GM04503 (cell line): ENCODE measurements at places on chromosomes 3 and 15.
A peak's percentile ranks its signal among the peaks of the same experiment; 100 is the strongest.

DNA sequence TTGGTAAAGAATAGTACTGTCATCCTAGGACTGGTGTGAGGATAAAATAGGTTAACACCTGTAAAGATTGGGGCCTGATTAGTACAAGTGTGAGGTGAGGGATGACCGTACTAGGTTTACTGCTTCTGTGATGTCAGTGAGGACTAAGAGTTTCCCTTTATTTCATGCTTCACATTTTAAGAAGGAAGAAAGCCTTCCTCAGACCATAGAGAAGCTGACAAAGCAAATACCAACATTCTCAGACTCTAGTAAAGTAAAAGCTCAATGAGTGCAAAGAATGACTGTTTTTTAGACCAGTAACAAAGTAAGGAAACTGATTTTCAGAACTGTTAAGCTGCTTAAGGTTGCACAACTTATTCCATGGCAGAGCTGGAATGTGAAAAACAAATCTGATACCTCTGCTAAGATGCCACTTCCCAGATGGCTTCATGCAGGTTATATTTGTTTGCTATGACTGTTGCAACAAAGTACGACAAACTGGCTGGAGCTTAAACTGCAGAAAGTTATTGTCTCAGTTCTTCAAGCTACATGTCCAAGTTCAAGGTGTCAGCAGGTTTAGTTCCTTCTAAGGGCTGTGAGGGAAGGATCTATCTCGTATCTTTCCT lies 354.9 kb downstream of the RSL24D1 start:
- DNase-seq: no peak

DNA sequence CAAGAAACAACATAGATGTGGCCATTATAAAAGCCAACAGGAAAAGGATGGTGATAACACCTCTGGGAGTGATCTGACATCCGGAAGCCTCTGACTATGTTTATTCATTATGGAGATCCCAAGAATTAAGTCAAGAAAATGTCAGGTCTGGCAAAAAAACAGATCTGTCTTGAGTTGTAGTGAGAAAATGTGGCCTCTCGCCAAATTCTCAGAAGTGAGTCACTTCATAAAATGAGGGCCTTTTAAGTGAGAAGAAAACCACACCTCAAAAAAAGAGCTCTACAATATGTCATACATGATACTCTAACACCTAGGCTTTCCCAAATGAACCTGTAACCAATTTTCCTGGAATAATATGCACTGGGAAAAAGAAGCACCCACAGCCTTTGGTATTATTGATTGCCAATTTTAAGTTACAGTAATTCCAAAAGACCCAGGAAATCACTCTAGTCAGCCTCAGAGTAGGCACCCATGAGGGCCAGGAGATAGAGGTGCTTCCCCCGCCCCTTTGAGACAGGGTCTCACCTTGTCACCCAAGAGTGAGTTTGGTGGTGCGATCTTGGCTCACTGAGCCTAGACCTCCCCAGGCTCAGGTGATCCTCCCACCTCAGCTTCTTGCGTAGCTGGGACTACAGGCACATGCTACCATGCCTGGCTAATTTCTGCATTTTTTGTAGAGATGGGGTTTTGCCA lies 38.0 kb downstream of the CCR3 start:
- no peak for DNase-seq

DNA sequence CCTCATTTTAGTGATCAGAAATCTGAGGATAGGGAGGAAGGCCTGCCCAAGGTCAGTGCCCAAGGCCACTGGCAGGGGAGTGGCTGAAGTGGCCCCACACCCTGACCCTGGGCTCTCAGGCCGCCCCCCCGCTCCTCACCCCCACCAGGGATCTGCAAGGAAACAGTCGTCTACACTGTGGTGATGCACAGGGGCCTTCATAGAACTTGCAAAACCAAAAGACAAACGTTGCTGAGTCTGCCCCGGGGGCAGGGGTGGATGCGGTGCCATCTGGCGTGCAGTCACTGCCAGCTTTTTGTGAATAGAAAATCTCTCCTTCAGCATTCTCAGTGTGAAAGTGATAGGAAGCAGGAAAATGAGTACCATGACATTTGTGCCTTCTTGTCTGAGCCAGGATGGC lies 41.3 kb downstream of the WHAMM start:
- DNase-seq: no peak

GRCh38 chr3:127064391-127065137 lies 81.6 kb downstream of the PLXNA1 start:
- DNase-seq: peak; percentile 50

DNA sequence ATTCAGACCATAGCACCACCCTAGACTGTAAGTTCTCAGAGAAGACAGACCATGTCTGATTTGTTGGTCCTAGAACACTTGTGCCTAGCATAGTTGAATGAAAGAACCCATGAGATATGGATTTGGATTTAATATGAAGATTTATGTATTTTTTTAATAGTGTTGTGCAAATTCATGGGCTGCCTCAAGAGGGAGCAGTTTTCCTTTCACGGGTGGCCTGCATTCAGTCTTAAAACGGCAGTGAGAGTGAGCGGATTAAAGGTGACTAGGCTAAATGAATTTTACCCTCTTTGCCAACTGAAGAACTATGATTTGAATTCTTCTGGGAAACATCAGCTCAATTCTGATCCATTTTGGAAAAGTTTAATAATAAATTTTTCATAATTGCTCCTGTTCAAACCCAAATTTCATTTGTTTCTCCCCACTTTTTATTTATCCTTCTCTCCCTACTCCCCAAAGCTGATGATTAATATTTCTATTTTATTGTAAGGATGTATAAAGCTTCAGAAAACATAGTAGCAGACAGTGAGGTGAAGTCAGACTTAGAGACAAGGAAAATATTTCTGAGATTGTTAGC lies 67.3 kb downstream of the MORC1 start:
- no peak for DNase-seq

DNA sequence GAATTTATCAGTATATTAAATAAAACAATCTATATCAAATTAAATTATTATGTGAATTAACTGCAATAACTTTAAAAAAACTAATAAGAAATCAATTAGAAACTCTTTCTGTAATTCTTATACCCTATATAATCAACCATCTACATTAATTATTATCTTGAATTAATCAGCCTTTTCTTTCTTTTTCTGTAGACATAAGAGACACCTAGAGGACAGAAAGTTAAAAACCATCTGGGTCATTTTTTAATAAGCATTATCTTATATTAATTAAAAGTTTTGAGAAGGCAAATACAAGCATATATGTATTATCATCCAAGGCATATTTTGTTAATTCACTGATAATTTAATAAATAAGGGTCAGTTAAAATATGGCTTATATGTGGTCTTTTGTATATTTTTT lies 24.2 kb upstream of the SLC25A26 start:
- no peak for DNase-seq

DNA sequence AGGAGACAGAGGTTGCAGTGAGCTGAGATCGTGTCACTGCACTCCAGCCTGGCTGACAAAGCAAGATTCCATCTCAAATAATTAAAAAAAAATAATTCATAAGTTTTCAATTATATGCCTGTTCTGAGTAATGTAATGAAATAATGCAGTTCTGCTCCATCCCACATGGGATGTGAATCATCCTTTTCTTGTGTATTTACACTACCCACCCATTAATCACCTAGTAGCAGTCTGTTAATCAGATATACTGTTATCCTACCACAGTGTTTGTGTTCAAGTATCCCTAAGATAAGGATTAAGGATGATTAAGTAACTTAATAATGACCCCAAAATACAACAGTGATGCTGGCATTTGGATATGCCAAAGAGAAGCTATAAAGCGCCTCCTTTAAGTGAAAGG lies 38.8 kb downstream of the PIGB start:
- DNase-seq: no peak

GRCh38 chr3:73249047-73249446 lies 187.6 kb downstream of the EBLN2 start:
- no peak for DNase-seq

DNA sequence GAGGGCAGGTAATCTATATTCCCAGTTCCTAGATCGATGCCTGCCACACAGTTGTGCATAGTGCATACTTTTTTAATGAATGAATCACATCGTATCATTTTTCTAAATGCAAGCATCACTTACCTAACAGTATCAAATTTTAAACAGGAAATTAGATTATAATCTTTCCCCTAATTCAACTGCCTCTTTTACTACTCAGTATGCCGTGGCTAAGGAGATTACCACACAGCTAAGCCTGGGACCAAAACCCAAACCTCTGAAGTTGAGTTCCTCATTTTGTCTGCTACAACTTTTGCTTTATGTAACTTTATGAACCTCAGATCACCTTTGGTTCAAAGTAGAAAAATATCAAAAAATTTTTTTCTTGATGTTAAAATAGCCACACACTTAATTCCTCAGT lies 53.2 kb upstream of the FNDC3B start:
- no peak for DNase-seq

DNA sequence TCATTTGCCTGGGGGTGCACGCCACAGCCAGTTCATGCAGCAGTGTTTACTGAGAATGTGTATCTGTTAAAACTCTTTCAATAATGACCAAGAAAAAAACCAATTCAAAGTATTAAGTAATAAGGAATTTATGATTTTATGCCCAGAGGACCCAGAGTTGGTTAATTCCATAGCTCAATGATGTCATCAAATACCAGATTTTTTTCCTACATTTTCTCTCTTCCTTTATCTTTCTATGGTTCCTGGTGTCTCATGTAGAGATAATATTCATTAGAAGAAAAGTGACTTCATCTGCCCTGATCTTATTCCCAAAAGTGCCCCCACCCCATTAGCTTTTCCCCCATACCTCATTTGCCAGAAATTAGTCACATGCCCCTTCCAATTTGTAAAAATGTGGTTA lies 44.6 kb upstream of the LMCD1 start:
- DNase-seq: peak; percentile 30

DNA sequence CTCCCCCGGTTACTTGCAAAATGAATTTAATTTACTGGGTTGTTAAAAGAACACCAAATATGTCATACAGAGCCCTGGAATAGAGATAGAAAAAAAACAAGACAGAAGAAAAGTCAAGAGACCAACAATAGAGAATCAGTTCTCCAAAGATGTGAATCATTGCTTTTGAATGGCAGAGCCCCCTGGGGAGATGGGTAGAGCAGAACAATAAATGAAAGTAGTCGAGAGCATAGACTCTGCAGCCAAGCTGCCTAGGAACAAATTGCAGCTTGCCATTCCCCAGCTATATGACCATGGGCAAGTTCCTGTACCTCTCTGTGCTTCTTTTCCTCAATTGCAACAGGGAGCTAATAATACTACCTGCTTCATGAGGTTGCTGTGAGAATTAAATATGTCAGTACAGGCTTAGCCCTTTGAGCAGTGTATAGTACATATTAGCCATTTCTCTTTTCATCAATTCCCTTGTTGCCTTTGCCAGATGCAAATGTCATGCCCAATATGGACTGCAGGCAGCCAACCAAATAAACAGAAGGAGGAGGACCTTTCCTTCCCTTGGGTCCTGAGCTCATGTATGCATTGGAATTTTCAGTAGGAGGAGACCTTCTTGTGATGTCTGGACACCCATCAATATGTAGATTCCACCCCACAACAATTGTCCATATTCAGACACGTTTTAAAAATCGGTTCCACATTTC lies 25.0 kb upstream of the BFSP2 start:
- DNase-seq: no peak

DNA sequence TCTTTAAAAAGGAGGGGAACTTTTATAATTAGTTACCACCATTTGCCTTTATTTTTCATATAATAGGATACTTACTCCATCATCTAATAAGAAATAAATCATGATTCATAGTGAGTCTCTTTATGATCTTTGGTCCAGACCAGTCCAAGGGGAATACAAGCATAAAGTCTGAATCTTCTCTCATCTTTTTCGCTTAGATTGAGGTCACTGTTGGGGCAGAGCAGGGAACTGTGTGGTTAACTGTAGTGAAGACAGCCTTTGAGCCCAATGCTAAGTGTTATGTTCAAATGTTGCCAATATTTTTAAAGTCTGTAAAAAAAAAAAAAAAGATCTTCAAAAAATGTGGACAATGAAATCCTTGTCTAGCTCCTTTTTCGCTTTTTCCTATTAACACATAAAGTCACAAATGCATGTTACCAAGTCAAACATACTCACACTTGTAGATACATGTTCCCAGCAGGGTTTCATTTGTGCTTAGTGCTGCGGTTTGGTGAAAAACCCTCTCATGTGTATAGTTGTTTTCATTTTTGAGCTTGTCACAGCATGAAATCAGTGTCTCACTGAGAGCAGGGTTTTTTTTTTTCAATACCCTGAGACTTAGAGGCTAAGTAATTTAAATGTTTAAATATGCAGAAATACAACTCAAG lies 72.1 kb downstream of the EPHA3 start:
- no peak for DNase-seq

- DNase-seq: peak; percentile 77
These were observed 87.4 kb downstream of the NFKBIZ start for GRCh38 chr3:101936419-101937356.

GRCh38 chr3:166125179-166125578 lies 288.0 kb upstream of the BCHE start:
- DNase-seq: no peak

DNA sequence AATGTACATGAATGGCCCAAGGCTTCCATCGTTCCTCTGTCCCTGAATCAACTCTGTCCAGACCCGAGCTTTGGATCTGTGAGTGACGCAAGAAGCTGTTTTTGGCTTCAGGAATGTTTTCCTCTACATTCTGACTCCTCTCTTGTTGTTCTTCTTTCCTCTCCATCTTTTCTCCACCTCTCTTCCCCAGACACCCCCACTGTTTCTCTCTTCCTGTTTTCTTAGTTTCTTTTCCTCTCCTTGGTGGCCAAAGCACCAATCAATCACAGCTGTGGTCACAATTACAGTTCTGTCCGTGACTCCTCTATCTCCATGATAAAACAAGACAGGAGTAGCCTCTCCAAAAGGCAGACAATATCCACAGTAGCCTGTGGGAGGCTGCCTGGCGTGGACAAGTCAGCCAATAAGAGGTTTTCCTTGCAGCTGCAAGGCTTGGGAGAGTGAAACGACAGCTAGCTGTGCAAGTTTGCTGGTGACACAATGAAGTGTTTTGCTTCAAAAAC lies 4.9 kb upstream of the TMEM212 start:
- DNase-seq: peak; percentile 59

GRCh38 chr15:89175617-89176191 lies 45.7 kb downstream of the RLBP1 start:
- DNase-seq: no peak

- no peak for DNase-seq
These were observed 20.6 kb downstream of the RBMS3 start for GRCh38 chr3:29301332-29302019.

DNA sequence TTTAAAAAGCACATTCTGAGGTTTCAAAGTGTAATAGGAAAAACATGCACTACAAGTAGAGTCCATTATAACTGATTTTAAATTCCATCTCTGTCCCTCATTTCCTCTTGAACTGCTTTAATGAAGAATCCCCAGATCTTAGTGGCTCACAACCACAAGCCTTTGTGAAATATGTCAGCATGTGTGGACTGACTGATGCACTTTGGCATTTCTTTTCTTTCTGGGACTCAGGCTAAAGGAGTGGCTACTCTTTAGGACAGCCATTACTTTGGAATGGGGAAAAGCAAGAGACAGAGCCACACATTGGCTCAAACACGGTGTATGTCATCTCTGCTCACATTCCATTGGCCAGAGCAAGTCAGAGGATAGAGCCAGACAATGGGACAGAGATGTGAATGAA lies 139.6 kb downstream of the GRM7 start:
- DNase-seq: no peak

- DNase-seq: no peak
These were observed at the start of gene CTDSPL for GRCh38 chr3:37861620-37862041. CTDSPL (plus strand) TSS chr3:37861880; CDS start chr3:37862200, 320 bp downstream.

- no peak for DNase-seq
These were observed 123.3 kb upstream of the CMC1 start for GRCh38 chr3:28118087-28118486.

GRCh38 chr3:171932153-171932611 lies 89.0 kb downstream of the TMEM212 start:
- DNase-seq: no peak

GRCh38 chr15:85761635-85762034 lies 33.1 kb downstream of the KLHL25 start:
- DNase-seq: no peak

GRCh38 chr15:98493966-98494511 lies 154.3 kb upstream of the IGF1R start:
- DNase-seq: no peak
